Right lung (tissue), 10 donors: ENCODE measurements at places on chromosomes 13 and 19. TPM values are rescaled to one million over a fixed set of nuclear protein-coding genes. Genes with fewer than 3 reads are reported as not detected.

DNA sequence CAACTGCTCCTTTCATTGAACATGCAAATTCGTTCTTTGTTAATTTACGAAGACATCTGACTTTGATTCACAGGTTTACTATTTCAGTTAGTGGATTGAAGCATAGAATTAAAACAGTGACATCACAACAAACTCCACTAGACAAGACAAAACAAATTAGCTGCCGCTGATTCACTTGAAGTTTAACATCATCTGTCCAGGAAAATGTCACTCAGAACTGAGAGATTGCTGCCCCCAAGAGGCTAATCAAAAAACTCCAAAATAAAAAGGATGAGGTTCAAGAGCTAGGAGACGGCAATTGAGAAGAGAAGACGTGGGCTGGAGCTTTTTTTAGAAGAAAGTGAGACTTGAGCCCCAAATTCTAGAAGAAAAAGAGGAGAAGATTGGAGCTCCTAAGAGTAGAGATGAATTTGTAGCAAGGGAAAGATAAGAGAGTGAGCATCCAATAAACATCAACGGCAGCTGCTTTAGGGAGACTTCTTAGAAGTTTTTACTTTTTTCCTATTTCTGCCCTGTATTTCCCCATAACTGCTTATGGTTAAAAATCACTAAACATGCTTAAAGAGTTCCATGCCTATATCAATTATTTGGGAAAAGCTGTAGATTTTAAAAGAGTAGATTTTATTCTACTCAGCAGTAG lies 40.8 kb upstream of the TPP2 start:
- DNase-seq = peak; percentile 6

GRCh38 chr13:74026753-74027152 lies 107.5 kb downstream of the KLF12 start:
- no peak for DNase-seq

DNA sequence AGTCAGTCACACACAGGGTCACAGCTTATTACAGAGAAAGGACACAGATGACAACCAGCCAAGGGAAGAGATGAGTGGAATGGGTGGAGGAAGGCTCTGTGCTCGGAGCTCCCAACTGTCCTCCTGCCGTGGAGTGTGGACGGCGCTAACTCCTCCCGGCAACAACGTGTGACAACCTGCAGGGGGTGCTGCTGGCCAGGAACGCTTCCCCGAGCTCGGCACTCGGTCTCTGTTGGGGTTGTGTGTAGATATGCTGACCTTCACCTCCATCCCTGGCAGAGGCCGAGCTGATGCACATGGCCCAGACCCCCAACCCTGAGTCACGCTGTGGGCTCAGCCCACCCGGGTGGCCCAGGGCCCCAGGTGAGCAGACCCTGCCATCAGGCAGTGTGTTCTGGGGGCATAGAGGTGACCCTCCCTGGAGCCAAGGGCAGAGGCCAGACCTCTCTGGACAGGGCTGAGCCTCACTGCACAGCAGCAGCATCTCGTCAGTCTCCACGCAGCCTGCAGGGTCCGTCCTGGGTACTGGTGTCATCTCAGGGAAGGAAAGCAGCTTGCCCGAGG lies 14.1 kb downstream of the ZNF444 start:
- no peak for DNase-seq

DNA sequence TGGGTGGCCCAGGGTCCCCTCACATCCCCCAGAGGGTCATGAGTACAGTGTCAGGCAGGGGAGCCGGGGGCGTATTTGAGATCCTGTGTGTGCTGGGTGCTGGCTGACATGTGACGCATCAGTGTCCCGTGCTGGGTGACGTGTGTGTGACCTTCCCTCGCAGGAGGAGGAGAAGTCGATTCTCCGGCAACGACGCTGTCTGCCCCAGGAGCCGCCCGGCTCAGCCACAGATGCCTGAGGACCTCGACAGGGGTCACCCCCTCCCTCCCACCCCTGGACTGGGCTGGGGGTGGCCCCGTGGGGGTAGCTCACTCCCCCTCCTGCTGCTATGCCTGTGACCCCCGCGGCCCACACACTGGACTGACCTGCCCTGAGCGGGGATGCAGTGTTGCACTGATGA lies 25.8 kb downstream of the PNPLA6 start:
- no peak for DNase-seq

DNA sequence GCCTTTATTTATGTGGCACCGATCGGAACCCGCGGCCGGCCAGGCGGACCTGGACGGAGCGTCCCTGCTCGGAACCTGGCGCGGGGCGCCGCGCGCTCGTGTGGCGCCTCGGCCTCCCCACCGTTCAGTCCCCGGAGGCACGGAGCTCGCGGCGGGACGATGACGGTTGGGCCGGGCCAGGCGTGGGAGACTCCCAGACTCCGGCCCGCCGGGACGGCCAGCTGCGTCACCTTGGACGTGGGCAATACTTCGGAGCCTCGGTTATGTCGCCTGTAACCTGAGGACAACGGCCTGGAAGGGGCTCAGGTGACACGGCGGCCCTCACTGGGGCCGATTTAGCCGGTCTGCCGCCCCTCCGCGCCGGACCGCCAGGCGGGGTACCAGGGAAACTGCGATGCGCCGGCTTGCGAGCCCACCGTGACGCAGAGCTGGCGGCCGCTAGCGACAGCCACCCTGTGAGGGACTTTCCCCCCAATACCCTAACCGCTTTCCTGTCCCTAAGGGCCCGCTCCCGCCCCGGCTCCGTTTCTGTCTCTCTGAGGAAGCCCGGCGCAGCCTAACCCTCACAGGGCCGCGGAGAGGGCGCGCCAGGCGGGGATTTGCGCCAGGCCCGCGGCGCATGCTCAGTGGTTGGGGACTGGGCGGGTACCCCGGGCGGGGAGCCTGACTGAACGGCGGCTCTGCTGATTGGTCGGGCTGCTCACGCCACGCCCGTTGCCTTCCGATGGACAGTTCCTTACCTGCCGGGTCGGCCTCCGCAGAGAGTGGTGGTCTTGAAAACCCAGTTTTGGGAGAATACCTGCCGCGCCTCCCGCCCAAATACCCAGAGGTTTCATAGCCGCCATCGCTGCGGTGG lies 109.5 kb upstream of the DOCK9 start:
- DNase-seq = peak; percentile 84

GRCh38 chr13:75258159-75258782 lies 223.7 kb downstream of the TBC1D4 start:
- DNase-seq = peak; percentile 15

GGACT gene
- 4.0 TPM for polyA plus RNA-seq

SLC10A2 gene
- 10.3 TPM for polyA plus RNA-seq

PRR19 gene
- 1.3 TPM for polyA plus RNA-seq

TDRD12 gene
- polyA plus RNA-seq = 0.63 TPM
